T-helper 1 cell (primary cell): ENCODE measurements at places on chromosomes 16 and 17.

GRCh38 chr16:57609541-57610401 lies 18.7 kb upstream of the ADGRG1 start:
- DNase-seq = peak; percentile 94

DNA sequence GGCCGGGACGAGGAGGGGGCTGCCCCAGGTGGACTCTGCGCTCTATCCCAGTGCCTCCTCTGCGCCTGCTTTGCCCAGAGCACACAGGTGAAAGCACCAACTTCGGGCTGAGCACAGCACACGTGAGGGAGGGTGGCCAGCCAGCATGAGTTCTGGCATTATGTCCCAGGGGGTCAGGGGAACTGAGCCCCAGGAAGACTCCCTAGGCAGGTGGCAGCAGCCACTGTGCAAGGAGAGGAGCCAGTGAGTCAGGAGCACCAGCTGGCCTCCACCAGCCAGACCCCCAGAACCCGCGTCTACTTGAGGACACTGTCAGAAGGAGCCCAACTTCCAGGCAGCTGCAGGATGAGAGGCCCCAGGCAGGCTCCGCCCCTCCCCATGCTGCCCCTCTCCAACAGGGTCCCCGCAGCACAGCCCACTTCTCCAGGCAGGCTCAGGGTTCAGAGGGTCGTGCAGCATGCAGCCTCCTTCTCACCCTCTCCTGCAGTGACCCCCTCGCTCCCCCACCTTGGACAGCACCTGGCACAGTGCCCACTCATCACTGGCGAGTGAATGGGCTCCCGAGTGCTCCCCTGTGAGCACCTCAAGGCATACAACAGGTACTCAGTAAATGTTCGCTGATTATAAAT lies 44.2 kb upstream of the RASD1 start:
- DNase-seq = no peak

- DNase-seq = no peak
These were observed 515.0 kb downstream of the TMEM114 start for GRCh38 chr16:8075271-8075670.

DNA sequence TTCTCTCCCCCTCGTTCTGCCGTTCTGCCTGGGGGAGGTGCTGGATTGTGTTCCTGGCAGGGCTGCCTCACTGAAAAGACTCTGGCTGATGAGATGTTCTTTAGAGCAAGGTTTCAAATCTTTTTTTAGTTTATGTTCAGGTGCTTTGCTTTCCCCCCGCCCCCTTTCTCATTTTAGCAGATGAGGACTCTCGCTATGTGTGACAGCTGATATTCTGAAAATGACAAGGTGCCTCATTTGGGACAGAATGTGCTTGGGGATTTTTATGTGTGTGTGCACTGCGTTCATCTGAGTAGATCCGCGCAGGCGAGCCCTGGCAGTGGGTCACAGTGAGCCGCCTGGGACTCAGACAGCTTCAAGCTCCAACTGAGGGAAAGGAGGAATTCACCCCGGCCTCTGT lies 205.9 kb downstream of the HS3ST4 start:
- no peak for DNase-seq

GRCh38 chr17:2090210-2090641 lies 35.3 kb downstream of the HIC1 start:
- DNase-seq = no peak

- no peak for DNase-seq
These were observed 26.6 kb upstream of the KCNG4 start for GRCh38 chr16:84266451-84266850.

- DNase-seq = no peak
These were observed 19.8 kb downstream of the MPG start for GRCh38 chr16:97822-98221.

DNA sequence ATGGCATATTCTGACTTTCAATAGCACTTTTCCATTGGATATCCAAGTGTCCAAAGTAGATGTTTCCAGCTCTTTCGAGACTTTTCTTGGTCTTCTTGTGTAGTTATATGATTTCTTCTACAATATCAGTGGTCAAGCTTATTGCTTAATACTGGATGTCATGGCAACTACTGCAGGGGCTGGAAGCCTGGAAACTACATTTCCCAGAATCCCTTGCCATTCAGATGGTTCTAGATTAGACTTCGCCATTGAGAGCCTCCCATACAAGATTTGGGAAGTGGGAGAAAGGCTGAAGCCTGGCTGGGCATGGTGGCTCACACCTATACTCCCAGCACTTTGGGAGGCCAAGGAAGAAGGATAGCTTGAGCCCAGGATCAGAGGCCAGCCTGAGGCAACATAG lies 153.6 kb downstream of the C16orf95 start:
- no peak for DNase-seq

DNA sequence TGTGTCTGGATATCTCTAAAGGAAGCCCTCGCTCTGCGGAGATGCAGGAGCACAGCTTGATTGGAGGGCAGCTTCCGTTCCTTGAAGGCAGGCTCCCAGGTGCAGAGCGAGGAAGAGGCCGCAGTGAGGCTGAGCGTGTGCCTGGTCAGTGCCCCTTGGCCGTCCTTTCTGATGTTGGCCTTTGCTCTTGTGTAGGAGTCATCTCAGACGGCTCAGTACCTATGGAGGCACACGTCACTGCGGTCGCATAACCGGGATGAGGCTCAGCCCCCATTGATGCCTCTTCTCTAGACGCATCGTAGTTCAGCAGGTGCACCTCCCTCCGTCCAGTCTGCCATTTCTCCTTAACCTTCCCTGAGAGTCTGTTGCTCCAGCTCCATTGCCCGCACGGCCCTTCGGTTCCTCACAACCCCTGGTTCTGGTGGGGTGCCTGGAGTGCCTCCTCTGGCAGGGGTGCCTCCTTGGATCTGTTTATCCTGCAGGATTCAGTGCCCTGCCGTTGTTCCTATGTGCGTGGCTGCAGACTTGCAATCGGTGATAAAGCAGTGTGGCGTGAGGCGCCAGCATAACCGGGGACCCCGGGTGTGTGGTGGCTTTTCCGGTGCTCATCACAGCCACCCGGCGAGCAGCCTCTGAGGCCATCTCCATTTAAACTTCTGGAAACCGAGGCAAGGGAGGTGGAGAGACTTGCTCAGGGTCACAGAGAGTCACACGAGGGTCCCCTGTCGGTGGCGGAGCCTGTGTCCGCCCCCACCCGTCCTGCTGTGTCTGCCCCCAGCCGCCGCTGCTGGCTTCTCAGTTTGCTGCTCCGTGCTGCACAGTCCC lies 188.8 kb upstream of the CHMP6 start:
- no peak for DNase-seq

DNA sequence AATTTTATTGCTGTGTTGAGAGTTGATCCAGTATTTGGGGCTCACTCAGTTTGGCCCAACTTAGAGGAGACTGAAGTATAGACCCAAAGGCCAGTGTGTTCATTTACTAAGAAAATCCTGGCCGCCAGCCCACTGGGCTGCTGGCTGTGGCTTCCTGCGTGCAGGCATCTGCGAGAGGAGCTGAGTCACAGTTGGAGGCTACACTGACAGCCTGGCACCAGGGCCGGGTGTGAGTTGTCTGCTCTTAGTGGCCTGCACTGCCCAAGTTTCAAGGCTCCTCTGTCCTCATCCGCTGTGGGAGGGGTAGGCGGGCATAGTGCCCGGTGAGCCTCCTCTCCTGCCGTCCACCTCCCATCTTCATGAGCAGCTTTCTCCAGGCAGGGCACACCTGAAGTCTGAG lies 54.2 kb downstream of the PLD6 start:
- DNase-seq = no peak

DNA sequence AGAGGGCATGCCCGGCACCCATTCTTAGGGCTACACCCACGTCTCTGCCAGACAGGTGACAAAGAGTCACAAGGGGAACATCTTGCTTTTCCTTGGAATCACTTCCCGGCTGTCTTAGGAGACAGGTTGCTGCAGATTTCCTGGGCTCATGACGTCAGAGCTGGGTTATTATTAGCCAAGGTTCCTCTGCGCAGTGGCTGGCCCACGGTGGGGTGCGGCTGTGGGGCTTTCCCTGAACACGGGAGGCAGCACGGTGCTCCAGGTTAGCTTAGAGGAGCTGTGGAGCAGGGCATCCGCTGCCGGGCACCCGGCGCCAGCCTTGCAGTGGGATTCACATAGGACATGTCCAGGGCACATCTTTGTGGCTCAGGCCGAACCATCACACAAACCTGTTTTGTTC lies 118.0 kb upstream of the PLCG2 start:
- no peak for DNase-seq

DNA sequence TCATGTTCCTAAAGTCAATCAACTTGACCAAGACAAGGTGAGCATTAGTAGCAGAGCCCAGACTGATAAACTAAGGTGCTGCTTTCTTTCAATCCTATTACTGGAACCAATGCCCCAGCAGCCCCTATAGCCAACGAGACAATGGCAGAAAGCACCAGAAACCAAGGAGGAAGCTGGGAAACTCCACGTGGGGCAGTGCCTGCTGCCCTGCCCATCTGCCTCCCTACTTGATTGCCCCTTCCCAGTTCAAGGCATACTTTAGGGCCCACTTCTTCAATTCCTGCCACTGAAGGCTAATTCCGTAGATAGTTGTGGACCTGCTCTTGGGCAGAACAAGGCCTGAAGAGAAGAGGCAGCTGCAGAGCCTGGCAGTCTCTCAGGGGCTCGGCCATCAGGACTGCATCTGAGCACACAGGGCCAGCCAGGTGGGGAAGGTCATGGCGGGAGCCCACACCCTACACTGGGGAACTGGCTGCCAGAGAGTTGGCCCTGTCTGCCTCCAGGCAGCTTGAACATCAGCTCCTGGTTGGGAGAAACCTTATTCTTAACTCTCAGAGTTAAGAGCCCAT lies 30.9 kb downstream of the WSB1 start:
- no peak for DNase-seq

- no peak for DNase-seq
These were observed 2.7 kb downstream of the MAP3K14 start for GRCh38 chr17:45313996-45314740.

- no peak for DNase-seq
These were observed 89.8 kb downstream of the KPNA2 start for GRCh38 chr17:68125111-68125870.

- DNase-seq = no peak
These were observed 41.1 kb upstream of the KLHDC4 start for GRCh38 chr16:87806641-87807546.

DNA sequence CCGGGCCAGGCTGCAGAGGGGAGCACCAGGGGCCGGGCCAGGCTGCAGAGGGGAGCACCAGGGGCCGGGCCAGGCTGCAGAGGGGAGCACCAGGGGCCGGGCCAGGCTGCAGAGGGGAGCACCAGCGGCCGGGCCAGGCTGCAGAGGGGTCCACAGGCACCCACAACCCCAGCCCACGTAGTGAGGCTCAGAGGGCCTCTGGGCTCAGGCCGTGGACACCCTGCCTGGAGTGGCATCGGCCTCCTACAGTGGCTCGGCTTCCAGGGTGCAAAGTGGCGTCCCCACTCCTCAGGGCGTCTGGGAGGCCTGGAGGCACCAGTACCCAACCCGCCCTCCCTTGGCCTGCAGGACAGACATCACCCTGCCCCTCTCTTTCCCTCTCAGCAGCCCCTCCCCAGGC lies 9.6 kb downstream of the DOC2B start:
- no peak for DNase-seq

- no peak for DNase-seq
These were observed 104.4 kb downstream of the MYO1D start for GRCh38 chr17:32772453-32773025.

- DNase-seq = no peak
These were observed 86.8 kb upstream of the SALL1 start for GRCh38 chr16:51237861-51238378.

- no peak for DNase-seq
These were observed 298.6 kb downstream of the SEC14L1 start for GRCh38 chr17:77439189-77440018.

DNA sequence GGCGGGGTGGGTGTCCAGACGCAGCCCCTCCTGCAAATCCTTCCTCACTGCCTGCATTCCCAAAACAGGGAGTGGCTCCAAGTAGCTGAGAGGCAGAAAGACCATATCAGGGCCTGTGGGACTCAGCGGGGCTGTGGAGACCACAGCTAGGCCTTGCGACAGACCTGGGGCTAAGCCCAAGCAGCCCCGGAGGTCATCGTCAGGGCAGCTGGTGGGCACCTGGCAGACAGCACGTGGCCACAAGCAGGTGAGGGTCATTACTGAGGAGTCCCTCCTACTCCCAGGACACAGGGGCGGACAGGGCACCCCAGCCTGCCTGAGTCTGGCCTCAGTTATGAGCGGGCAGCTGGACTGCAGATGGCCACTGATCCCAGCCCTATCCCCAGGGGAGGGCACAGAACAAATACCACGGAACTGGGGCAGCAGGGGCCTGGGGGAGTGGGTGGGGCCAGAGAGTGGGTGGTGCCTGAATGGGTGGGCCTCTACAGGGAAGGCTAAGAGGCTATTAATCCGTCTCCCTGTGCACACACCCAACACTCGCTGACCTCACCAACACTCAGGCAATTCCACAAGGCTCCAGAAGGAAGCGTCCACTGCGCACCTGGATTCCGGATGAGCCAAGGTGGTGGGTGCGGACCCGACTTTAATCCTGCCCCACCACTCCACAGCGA lies 8.5 kb downstream of the HS3ST6 start:
- no peak for DNase-seq

- no peak for DNase-seq
These were observed 16.9 kb downstream of the RPH3AL start for GRCh38 chr17:335691-336090.

GRCh38 chr17:9363440-9364350 lies 211.9 kb downstream of the STX8 start:
- DNase-seq = no peak
